ENCODE measurements at places on chromosomes 16 and 17. TPM values are rescaled to one million over a fixed set of nuclear protein-coding genes. Genes with fewer than 3 reads are reported as not detected.

DNA sequence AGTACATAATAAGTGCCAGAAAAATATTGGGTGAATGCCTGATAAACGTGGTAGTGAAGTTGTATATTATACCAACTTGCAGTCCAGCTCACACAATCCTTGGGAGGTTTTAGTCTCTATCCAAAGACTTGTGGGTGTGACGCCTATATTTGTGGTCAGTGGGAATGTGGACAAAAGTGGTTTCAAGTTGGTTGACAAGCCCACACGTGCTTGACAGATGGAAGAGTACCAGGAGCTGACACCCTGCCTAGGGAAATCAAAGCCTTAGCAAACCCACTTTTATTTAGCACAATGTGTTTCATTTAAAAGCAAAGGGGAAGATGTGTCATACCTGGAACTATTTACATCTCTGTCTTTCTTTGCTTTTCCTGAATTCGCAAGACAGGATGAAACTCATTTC is 79.0 kb downstream of the CA10 start:
- no peaks in the 10 kb centered on the region for H3K27me3 ChIP-seq
- no peak overlapping the region for H3K27ac ChIP-seq
- no peak overlapping the region for H3K4me3 ChIP-seq
- DNase-seq = no peak
- no peaks in the 10 kb centered on the region for H3K36me3 ChIP-seq

GRCh38 chr17:44467108-44467507 is 36.1 kb downstream of the GPATCH8 start:
- no peaks in the 10 kb centered on the region for H3K4me1 ChIP-seq
- H3K27ac ChIP-seq = no peak overlapping the region
- no peak for DNase-seq
- no peaks in the 10 kb centered on the region for H3K27me3 ChIP-seq
- H3K4me3 ChIP-seq = no peak overlapping the region

DNA sequence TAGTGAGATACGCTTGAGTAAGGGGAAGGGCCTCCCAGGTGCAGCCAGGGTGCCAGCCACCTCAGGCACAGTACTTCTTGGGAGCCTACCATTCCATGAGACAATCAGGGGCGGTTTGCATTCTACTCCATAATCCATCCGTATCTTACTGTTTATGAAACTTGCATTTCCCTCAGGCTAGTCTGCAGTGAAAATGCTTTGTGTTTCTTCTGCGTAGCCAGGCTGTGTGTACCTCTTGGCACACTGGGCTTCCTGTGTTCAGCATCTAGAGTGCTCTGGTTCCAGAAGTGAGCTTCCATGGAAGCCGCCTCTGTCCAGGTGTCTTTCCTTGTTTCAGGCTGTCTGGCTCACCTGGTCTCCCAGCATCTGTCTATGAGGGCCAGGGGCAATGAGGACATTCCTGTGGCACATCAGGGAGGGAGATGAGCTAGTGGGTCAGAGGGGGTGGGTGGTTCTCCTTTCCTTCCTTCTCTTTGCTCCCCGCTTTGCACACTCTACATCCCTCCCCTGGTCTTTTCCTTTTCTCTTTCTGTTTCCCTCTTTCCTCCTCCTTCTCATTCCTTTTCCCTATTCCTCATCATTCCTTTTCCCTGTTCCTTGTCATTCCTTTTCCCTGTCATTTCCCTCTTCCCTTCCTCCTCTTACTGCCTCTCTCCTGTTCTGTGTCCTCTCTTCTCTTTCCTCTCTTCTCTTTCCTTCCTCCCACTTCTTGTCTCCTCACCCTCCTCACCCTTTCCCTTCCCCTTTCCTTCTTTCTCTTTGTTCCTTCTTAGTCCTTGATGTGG is 386.5 kb downstream of the CPPED1 start:
- H3K36me3 ChIP-seq = no peaks in the 10 kb centered on the region
- H3K4me1 ChIP-seq = no peaks in the 10 kb centered on the region
- no peak overlapping the region for H3K4me3 ChIP-seq
- no peak for DNase-seq
- no peaks in the 10 kb centered on the region for H3K27me3 ChIP-seq
- no peak overlapping the region for H3K27ac ChIP-seq

GRCh38 chr16:30947859-30948666 is 805 bp upstream of the ORAI3 start:
- peak overlapping the region; percentile 89 for H3K27ac ChIP-seq
- H3K27me3 ChIP-seq = no peaks in the 10 kb centered on the region
- DNase-seq = peak; percentile 98
- peaks cover 8% of the 10 kb centered on the region for H3K36me3 ChIP-seq
- peaks cover 23% of the 10 kb centered on the region for H3K4me1 ChIP-seq

Gene PRR35
- 0.50 TPM for total RNA-seq
